HS-5 (cell line): ENCODE measurements at places on chromosomes 5 and 9.

DNA sequence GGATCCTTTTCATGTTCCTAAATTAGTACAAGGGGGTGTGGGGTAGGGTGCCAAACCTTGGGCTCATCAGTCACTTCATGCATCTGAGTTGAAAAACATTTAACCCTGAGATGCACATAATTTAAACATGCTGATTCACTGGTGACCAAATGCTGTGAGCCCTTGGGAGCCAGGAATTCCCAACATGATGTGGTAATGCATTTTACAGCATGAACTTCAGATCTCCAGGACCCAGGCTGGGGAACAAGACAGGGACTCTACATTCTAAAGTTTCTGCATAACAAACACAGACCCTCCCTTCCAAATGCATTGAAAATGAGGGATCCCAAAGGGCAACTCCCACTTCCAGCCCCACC lies 322.2 kb downstream of the NDUFS4 start:
- DNase-seq = no peak

DNA sequence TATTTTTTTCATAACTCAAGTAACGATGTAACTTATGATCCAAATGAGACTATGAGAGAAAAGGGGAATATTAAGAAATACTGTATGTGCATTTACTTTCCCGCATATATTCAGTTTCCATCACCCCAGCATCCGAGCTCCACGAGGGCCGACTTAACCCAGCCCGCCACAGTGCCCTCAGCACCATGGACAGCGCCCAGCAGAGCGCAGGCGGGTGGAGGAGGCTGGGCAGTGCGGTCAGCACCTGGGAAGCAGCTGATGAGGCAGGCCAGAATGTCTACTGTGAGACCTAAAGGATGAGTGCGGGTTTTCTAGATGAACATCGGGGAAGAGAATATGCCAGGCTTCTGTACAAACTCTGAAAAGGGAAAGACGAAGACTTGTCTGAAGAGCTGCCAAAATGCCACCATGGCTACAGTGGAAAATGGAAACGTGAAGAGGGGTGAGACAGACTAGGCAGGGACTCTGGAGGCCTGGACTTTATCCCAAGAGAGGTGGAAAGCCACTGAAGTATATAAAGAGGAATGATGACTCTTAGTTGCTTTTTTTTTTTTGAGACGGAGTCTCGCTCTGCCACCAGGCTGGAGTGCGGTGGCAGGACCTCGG lies 34.5 kb upstream of the MED27 start:
- no peak for DNase-seq

GRCh38 chr5:14313986-14314690 lies 171.0 kb downstream of the TRIO start:
- DNase-seq = no peak

DNA sequence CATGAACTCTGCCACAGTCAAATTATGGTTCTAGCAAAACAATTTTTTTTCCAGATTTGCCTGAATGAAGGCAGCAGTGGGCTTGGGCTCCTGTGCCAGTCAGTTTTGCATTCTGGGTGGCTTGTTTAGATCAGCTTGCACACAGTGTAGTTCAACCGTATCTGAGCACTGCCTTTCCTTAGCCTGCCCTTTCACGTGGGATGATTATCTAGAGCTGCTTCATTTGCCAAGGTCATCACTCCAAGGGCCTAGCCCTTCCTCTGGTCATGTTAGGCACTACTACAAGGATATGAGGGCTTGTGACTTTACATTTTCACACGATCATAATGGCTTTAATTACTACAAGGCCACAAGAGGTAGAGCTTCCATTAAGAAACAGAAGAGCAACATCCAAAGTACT lies 150.6 kb upstream of the EFNA5 start:
- no peak for DNase-seq

- no peak for DNase-seq
Measured at GRCh38 chr9:69549310-69550202, 122.6 kb downstream of the APBA1 start.

DNA sequence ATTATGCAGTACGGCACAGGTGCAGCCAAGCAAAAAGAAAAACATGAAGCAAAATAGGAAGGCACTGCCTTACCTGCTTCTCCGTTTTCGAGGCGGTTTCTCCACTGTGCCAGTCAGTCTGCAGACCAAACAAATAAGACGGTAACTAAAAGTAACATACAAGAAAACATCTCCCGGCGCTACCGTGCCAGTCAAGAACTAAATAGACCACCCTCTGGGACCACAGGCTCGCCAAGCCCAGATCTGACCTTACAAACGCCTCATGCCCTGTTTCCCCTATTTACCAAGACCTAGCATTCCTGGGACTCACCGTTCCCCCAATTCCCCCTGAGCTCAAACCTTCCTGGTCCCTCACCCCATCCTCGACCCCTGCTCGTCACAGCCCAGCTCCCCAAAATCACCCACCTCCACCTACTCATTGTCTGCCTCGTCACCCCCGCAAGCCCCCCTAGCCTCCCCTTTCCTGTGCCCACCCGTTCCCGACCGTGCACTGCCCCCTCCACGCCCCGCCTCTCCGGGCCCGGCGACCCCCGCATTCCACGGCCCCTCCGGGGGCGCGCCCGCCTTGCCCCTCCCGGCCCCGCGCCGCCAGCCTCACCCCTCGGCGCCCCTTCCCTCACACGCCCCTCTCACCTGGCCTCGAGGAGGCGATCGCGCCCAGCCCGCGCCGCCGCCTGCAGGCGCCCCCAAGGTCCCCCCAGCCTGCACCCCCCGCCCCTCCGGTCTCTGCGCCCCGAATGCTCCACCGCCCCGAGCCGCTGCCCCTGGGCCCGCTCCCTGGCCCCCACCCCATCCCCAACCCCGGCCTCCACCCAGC lies 560 bp downstream of the SCAI start:
- no peak for DNase-seq

DNA sequence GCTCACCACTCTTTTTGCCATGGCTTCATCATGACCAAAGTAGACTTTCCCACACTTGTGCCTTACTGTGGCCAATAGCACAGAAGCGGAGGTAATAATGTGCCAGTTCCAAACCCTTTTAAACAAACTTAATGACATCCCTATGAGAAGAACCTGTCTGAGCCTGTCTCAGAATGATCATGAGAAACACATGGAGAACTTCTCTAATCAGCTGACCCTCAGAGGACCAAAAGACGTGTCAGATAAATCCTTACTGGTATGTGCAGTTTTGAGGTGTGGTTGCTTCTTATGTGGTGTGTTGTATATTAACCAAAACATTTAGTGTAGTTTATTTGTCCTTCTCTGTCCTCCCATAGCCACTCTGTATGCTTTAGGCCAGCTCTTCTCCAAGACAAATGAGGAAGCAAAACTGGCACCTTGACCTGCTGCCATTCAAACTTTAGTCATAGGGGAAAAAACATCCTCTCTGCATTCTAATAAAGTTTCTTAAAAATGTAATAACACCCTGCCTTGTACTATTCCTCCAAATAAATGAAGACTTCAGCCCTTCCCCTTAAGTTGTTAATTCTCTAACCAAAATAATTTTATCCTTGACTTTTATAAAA lies 168.9 kb downstream of the MUSK start:
- DNase-seq = no peak

DNA sequence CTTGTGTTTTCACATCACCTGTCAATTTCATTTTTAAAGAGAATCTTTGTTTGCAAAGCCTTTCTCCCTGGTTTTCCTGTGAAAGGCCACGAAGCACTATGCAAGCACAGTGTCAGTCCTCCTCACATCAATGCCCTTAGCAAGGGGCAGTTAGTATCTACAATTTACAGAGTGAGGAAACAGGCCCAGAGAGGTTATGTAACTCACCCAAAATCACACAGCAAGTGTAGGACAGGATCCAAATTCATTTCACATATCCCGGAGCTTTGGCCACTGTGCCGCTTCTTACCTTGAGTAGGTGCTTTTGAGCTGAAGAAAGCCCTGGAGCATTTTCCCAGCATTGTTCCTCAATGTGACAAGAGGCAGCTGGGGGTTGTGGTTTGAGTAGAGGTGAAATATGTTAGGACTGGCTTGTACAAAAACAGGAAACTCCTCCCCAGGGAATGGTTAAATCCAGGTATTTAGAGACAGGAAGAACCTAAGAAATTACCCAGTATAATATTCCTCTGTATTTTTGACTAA lies 283.8 kb downstream of the NTRK2 start:
- no peak for DNase-seq

DNA sequence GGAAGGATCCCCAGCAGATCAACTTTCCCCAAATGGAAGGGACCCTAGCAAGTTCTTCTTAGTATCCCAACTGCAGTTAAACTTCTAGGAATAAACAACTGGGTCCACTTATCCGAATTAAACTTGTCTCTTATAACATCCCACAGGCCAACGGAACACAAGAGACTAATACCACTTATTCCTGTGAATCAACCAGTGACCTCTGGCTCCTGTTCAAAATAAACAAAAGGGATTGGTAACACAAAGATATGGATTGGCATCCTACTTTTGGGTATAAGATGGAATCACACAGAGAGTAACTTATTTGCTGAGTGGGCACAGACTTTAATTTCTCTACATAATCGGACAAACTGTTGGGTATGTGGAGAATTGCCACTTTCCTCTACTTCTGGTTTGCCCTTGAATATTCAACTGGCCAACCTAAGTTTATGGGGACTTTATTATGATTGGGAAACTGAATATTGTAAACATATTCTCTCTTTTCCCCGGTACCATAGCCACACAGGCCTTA lies 12.4 kb upstream of the PAIP1 start:
- DNase-seq = no peak

DNA sequence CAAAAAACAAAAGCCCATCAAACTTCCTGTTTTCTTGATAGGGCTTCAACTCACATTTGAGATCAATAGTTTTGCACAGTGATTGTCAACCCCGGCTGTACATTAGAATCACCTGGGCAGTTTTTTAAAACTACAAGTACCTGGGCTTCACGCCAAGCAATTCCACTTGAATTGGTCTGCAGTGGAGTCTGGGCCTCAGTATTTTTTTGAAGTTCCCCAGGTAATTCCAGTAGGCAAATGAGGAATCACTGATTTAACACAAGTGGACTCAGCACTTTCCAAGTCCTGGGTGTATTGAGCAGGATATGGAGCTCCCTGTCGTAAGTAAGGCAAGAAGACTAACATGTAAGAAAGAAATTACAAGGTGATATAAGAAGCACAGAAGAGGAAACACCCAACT lies 14.8 kb upstream of the SMIM15 start:
- DNase-seq = no peak

DNA sequence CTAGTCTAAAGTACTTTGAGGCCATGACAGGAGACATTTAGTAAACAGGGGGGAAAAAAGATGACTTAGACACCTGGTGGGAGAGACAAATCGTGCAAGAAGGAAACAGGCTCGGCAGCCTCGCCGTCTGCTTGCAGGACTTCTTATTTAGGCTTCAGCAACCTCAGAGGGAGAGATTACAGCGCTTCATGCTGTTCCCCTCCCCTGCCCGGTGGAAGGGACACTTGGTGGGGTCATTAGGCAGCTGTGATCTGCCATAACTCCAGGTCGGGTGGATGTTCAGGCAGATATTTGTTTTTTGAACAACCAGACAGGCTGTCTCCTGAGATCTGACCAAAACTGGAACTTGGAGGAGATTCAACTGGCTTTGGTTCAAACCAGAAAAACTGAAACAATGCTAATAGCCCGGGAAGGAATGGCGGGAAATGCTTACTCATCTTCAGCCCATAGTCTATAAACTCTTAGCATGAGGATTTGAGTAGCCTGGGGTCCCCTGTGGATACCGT lies 38.1 kb upstream of the CD180 start:
- peak; percentile 32 for DNase-seq

- DNase-seq = no peak
Measured at GRCh38 chr5:78811866-78812265, 163.3 kb upstream of the LHFPL2 start.

- no peak for DNase-seq
Measured at GRCh38 chr5:25862276-25862675, 1176.1 kb downstream of the CDH9 start.

- no peak for DNase-seq
Measured at GRCh38 chr5:170307575-170308465, 10.2 kb upstream of the LCP2 start.

DNA sequence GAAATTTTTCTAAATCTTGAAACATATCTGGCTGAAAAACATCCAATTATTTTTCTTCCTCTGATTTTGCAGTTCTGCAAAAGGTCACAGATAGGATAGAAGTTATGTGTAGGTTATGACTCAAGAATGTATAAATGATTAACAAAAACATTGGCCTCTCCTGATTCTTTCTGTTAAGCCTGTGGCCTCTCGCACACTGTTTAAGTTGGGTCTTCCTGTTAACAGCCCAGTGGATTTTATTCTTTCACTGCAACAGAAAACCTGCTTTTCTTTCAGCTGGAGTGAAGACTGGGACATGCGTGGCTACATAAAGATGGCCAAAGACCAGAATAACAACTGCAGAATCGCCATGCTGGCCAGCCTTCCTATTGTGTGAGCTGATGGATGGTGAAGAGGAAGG lies 17.1 kb upstream of the SPATA31E1 start:
- no peak for DNase-seq

GRCh38 chr9:121217609-121218292 lies 16.1 kb upstream of the RAB14 start:
- DNase-seq = no peak

GRCh38 chr5:137179203-137179602 lies 319.9 kb downstream of the SPOCK1 start:
- DNase-seq = no peak

- peak; percentile 46 for DNase-seq
Measured at GRCh38 chr5:55226934-55227663, at the start of gene MCIDAS. MCIDAS (minus strand) TSS chr5:55227315; CDS start chr5:55227138, 177 bp downstream.

DNA sequence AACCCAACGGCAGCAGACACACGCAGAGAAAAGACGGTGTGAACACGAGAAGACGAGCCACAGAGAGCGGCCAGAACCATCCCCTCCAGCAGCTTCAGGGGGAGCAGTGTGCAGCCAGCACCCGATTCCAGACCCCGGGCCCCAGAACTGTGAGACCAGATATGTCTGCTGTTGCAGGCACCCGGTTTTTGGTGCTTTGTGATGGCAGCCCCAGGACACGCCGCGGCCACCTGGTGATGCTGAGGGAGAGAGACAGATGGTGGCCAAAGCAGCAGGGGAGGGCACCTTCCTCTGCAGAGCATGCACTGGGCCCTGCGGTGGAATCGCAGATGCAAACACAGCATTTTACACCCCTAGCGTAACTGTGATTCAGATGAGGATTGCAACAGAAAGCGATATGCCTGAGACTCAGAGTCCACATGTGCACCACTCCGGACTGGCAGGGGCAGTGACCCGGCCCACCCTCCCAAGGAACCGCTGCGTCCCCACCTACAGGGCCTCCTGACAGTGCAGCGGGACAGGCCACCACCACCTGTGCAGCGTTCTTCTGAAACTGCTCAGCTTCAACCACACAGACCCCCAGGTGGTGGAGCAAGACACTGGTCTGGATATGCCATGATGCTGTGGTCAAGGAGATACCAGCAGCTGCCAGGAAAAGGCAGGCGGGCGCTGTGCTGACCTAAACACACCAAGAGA lies 24.0 kb downstream of the ZDHHC11B start:
- no peak for DNase-seq

GRCh38 chr5:146130440-146131045 lies 25.2 kb upstream of the PLAC8L1 start:
- DNase-seq = no peak

DNA sequence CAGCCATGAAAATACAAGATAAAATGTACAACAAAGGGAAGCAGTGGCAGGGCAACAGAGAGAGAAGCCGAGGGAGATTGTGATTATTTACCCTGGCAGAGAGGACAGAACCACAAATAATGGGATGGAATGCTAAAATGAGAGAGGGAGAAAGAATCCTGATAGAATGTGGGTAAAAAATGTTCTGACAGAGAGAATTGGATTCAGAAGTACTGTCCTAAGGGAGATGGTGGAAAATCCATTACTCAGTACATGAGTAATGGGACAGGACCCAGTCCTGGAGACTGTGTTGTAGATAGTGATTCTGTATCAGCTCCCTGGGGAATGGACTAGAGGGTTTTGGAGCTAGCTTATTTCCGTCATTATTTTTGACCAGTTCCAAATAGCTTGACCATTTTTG lies 831.5 kb downstream of the MAT2B start:
- DNase-seq = peak; percentile 35
